ENCODE measurements at places on chromosomes 11 and 22.

GRCh38 chr11:125079878-125080530 lies 16.9 kb downstream of the SLC37A2 start:
- DNase-seq, result no peak

DNA sequence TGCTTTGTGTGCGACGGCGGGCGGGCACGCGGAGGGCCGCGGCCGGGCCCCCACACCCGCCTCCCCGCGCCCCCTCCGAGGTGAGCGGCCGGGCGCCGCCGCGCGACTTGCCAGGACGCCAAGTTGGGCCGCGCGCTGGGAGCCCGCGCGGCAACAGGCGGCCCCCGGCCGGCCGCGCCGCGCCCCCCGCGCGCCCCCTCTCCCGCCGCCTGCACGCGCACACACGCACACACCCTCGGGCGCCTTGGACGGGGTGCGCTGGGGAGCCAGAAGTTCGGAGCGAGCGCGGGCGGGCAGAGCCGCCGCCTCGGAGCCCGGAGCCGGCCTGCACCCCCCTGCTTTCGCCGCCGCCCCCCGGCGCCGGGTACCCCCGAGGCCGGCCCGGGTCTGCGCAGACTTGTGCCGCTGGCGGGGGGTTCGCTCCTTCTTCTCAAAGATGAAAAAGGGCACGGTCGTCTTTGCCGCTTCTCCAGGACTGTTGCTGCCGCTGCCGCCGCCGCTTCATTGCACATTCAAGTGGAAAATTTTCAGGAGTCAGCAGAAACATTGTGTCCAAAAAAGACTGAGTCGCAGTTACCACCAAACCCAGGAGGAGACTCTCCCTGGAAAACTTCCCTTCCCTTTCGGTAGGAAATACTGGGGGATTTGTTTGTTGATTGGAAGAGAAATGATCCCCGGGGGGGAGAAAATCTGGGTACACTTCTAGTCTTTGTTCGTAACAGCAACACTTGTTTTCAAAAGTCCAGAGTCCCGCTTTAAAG lies 895 bp downstream of the TEAD1 start:
- DNase-seq, result no peak

DNA sequence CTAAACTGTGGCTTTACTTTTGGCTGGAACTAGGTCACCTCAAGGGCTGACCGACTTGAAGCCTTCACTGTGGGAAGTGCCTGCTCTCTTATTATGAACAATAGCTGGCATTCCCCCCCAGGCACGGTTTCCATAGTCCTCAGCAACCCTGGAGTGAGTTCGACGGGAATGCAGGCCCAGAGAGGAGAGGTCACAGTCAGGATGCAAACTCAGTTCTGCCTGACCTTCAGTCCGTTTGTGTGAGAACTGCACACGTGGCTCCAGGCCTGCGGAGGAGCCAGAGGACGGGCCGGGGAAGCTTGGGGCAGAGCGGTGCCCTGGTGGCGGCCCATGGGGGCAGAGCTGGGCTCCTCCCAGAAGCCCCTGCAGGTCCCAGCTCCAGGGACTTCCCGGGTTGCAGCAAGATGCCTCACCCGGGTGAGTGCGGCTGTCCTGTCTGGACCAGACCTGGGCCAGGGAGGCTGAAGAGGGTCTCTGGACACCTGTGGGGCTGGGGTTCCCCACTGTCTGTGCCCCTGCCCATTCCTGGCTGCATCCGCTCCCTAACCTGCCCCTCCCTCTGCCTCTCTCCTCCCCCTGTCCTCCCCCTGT lies 17.2 kb downstream of the SLC25A18 start:
- no peak for DNase-seq

- DNase-seq, result no peak
Observed at GRCh38 chr11:67468456-67468758, 644 bp downstream of the TMEM134 start.

DNA sequence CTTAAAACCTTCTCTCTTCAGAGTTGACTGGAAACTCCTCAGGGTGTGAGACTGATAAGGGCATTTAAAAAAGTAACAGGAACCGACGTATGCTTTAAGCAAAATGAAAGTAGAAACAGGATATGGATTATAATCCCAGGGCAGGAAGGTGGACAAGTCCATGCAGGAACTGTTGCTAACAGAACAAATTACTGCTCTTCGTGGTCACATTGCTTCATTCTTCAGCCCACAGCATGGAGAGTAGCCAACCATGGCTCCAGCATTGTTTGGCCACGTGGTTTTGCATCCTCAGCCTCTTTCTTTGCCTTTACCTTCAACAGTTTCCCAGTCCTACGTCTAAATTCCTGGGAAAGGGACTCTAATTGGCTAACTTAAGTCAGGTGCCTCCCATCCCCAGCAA lies 563.1 kb upstream of the ISX start:
- DNase-seq, result no peak

DNA sequence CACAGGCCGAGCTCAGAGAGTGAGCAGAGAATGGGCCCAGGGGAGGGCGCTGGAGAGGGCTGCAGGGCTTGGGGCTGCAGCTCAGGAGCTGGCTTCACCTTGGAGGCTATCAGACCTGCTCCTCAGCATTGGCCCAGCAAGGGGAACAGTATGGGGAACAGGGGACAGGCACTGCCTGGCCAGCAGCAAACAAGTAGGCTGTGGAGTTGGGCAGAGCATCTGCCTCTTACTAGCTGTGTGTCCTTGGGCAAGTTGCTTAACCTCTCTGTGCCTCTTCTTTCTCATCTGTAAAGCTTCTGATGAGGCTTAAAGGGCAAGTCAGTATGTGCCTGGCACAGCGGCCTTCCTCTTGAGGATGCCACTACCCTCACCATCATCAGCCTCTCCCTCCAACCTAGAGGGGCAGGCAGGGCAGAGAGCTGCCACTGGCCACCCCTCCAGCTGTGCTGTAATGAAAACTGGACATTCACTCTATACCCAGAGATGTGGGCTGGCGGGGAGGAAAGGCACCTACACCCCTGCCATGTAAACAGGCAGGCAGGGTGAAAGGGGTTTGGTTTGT lies 7.5 kb upstream of the CDKN1C start:
- peak; percentile 36 for DNase-seq

DNA sequence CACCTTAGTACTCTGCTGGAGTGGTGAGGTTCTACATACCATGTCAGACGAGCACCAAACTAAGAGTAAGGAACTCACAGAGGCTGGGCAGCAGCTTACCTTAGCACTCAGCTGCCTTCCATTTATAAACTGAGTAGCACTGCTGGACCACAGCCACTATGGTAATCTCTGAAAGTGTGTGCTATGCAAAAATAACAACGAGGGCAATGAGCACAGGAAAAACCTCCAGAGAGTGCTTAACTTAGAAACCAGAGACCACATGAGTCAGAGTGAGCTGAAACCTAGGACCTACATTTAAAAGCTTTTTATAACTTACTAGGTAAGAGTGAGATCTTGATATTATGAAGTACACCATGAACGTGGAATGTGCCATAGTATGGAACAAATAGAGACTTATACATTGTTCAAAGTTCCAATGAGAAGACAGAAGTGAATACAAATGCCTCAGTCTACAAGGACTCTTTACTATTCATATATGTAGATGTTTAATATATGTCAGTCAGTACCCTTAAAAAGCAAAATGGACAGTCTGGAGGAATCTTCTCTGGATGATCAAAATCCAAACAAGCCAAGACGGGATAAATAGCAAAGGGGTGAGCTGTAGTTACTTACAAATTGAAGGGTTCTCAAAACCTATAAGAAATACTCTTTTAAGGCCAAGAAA lies 17.2 kb upstream of the CD59 start:
- no peak for DNase-seq

DNA sequence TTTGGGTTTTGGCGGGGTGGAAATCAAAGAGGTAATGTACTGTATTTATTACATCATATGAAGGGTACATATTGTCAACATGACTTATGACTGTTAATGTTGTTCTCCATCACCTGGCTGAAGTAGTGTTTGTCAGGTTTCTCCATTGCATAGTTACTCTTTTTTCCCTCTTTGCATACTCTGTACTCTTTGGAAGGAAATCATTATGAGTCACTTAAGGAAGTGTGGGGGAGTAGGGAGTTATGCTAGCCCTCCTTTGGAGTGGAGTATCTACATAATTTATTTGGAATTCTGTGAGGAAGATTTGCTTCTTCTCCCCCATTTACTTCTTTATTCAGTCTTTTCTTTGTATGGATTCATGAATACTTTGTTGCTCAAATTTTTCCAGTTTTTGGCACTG lies 3.6 kb upstream of the PGR start:
- no peak for DNase-seq

DNA sequence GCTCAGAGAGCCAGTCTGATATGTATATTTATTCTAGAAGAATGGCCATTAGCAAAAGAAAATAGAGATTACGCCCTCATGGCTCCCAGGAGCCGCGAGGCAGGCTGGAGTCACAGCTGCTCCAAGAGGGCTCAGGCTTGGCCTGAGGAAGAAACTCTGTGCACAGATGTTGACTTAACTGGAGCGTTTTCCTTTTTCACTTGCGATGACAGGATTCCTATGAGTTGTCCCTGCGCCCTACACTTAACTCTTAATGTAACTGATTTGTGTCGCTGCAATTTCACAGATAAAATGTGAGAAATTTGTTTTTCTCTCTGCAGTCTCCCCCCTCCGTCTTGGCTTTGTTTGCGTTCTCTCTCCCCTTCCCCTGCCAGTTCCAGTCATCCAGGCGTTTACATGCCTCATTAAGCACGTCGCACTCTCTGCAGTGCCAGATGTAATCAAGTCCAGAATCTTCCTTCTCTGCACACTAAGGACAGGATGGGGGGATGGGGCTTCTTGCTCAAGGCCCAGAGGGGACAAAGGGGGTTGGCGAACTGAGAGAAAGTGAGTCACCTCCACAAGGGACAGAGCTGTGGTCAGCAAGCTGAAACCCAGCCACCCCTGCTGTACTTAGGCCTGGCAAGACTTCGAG lies 1060.1 kb downstream of the NTM start:
- DNase-seq, result no peak

DNA sequence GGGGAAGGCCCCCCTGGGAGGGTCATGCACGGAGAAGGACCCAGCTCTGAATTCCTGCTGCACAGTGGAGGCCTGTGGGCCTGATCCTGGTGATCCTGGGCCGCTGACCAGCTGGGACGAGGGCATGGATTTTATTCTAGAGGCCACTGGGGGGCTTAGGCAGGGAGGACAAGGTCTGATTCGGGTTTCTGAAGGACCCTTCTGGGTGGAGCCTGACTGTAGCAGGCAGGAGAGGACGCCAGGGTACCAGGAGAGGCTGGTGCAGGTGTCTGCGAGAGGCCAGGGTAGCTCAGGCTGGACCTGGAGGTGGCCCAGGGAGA lies 31.3 kb downstream of the MPPED1 start:
- no peak for DNase-seq

DNA sequence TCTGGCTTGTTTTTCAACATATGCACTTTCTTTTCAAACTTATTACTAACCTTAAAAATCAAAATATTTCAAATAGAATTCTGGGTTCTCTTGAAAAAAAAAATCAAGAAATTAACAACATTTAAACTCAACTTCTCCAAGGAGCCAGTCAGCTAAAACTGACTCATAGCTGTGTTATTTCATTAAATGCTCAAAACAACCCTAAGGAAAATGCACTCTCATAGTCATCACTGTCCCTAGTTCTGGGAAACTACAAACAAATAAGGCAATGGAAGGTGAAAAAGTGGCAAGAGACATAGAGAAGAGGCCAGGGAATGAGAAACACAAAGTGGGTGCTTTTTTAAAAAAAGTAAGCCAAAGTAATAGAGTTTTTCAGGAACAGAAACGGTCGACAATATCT lies 4.1 kb upstream of the ARHGAP20 start:
- DNase-seq, result no peak

DNA sequence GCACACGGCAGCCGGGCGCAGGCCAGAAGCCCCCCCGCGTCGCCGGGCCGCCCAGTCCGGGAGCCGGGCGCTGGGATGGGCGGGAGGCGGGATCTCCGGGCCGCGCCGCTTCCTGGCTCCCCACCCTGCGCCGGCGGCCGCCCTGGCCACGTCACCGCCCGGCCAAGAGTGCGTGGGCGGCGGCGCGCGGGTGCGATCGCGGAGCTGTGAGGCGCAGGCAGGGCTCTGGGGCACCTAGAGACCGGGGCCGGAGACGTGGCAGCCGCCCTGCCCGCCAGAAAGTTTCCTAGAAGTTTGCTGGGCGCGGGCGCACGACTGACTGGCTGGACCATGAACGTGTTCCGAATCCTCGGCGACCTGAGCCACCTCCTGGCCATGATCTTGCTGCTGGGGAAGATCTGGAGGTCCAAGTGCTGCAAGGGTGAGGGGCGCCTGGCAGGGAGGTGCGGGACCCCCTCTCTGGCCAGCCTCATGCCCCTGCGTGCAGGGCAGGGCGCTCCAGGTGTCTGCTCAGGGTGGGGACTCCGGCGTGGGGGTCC lies at the start of gene KDELR3:
Gene KDELR3, plus strand, starts transcription at position 193 of the 539 bp plus-strand sequence. Its CDS starts 138 bp downstream, at position 331.
- no peak for DNase-seq

GRCh38 chr22:25085930-25086901 lies 113.4 kb upstream of the CRYBB3 start:
- DNase-seq, result no peak

All from CD4-positive, alpha-beta T cell treated with Interleukin-4 for 4 hours (primary cell).